Posterior vena cava (tissue), 2 donors: ENCODE measurements at places on chromosomes 1 and 21. TPM values are rescaled to one million over a fixed set of nuclear protein-coding genes. Genes with fewer than 3 reads are reported as not detected.

The CNR2 gene
- total RNA-seq, result 0.05 TPM

The SMIM1 gene
- total RNA-seq, result 3.6 TPM

The C2CD2 gene
- total RNA-seq, result 43.1 TPM

The KCNK1 gene
- 3.2 TPM for total RNA-seq

The SLC30A10 gene
- total RNA-seq, result not detected

The OPRD1 gene
- not detected for total RNA-seq

The RHD gene
- total RNA-seq, result not detected

The S100A14 gene
- not detected for total RNA-seq

The NPR1 gene
- 107 TPM for total RNA-seq

The PRRX1 gene
- 240 TPM for total RNA-seq

The BATF3 gene
- total RNA-seq, result 20.1 TPM

The ERG gene
- 28.6 TPM for total RNA-seq

The LZIC gene
- 34.1 TPM for total RNA-seq
